Right kidney (tissue), 9 donors: ENCODE measurements at places on chromosomes 1 and 21.
A peak's percentile ranks its signal among the peaks of the same experiment; 100 is the strongest.

GRCh38 chr1:7572654-7573152 is 198.4 kb upstream of the VAMP3 start:
- no peak for DNase-seq

DNA sequence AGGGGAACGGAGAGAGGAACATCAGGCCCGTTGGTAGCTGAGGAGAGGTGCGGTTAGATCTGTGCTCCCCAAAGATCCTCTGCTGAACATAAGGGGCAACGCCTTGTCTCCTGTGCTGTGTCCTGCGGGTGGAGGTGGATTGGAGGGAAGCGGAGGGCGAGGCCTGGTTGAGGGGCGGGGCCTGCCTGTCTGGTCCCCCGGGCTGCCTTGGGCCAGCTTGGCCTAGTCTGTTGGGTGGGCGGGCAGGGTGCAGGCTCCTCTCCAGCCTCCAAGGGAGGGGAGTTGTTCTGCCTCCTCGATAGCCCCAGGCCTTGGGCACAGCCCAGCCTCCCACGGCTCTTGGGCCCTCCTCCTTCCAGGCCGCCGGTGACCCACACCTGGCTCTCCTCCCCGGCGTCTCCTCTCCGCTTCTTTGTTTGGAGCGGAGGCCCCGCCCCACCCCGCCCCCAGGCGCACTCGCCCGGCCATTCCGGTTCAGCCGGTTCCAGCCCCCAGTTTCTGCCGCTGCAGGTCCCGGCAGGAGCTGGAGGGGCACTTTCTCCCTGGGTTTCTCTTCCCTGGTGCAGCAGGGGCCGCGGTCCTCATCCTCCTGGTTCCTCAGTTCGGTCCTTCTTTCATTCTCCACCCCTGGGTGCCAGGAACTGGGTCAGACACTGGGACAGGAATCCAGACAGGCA is 19.4 kb downstream of the PTPRF start:
- peak; percentile 77 for DNase-seq

GRCh38 chr1:167707942-167708341 is 13.8 kb upstream of the MPZL1 start:
- DNase-seq = no peak

- no peak for DNase-seq
Observed at GRCh38 chr1:162385702-162386101, 4.2 kb downstream of the C1orf226 start.

- no peak for DNase-seq
Observed at GRCh38 chr1:205318231-205318991, 3.1 kb downstream of the NUAK2 start.

- no peak for DNase-seq
Observed at GRCh38 chr21:33059380-33059841, 10.5 kb upstream of the OLIG1 start.

DNA sequence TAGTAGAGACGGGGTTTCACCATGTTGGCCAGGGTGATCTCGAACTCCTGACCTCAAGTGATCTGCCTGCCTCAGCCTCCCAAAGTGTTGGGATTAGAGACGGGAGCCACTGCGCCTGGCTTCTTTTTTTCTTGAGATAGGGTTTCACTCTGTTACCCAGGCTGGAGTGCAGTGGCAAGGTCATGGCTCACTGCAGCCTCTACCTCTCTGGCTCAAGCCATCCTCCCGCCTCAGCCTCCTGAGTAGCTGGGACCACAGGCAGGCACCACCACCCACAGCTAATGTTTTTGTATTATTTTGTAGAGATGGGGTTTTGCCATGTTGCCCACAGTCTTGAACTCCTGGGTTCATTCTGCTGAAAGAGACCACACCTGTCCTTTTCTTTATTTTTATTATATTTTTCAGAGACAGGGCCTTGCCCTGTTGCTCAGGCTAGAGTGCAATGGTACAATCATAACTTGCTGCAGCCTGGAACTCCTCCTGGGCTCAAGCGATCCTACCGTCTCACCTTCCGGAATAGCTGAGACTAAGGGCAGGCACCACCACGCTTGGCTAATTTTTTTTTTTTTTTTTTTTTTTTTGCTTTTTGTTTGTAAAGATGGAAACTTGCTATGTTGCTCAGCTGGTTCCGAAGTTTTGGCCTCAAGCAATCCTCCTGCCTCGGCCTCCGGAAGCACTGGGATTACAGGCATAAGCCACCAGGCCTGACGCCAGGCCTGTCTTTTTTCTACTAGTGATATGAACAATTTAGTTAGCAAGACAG is 3.1 kb downstream of the LMNA start:
- DNase-seq = no peak

GRCh38 chr1:22629886-22630285 is 6.5 kb upstream of the C1QA start:
- no peak for DNase-seq

DNA sequence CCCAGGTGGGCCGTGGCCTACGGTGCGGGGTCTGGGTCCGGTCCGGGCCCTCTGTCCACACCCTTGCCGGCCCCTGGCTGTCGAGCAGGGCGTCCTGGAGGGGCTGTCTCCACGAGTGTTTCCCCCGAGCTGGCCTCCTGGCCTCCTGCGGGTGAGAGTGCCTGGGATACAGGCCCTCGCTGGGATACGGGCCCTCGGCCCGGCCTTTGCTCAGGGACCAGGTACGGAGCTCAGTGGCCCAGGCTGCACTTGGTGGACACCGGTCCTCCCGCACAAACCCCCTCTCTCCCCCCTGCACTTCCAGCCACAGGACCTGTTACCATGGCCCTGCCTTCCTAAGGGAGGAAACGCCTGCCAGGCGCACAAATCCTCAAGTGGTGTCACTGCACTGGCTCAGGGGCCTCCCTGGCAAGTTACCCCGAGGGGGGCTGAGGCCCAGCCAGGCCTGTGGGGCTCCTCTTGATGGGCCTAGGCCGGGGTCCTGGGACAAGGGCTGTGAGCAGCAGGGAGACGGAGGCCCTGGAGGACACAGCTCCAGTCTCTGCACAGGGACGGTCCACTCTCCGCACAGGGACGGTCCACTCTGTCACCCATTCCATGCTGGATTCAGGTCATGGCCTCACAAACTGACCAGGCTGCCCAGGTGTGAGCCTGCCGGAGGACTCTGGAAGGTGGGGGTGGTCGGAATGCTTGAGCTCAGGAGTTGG is 18.2 kb upstream of the RNF223 start:
- DNase-seq = no peak

DNA sequence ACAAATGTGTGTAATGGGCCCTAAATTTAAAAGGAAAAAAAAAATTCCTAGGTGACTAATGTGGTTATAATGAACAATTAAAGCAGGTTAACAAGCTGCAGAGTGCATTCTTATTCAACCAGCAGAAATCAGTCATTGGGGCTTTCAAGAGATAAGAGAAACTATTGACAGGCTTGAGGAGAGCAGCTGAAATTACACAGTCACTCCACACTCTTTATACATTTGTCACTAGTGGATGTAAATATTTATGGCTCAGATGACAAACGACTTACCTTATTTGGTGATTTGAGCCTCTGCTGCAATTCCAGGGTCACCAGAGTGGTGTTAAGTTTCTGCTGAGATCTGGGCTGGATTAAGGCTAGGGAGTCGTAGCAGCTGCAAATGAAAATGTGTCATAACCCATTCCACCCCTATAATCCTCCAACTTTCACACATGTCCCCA is 896.3 kb downstream of the TTLL7 start:
- no peak for DNase-seq
